ENCODE measurements at places on chromosomes 16 and 17.

DNA sequence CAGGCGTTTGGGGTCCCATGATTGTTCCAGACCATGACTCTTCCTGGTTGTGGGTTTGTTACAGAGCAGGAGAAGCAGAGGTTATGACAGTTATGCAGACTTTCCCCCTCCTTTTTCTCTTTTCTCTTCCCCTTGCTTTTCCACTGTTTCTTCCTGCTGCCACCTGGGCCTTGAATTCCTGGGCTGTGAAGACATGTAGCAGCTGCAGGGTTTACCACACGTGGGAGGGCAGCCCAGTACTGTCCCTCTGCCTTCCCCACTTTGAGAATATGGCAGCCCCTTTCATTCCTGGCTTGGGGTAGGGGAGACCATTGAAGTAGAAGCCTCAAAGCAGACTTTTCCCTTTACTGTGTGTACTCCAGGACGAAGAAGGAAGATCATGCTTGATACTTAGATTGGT lies 7.9 kb upstream of the TACO1 start:
- DNase-seq = no peak

- no peak for DNase-seq
Measured at GRCh38 chr17:2406903-2407790, 6.3 kb upstream of the MNT start.

GRCh38 chr17:78179372-78179771 lies 7.5 kb downstream of the TK1 start:
- no peak for DNase-seq

- DNase-seq = no peak
Measured at GRCh38 chr17:62626719-62627218, 701 bp upstream of the MRC2 start.

DNA sequence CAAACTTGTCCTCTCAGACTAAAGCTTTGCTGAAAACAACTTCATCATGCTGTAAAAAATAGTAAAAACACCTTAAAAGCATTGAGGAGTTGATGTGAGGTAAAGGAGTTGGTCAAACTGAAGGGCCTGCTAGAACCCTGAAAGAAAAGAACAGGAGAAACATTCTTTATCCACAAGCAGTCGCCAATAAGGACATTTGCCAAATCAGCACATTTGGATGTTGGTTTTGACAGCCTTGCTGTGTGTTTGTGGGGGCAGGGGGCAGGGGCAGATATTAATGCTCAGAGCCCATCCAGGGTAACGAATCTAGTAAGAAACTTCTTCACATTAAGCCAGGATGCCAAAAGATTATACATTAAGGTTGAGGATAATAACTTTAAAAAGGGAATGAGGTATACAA lies 399.9 kb upstream of the ZFHX3 start:
- DNase-seq = no peak

- DNase-seq = no peak
Measured at GRCh38 chr16:88649924-88650748, 717 bp downstream of the CYBA start.

DNA sequence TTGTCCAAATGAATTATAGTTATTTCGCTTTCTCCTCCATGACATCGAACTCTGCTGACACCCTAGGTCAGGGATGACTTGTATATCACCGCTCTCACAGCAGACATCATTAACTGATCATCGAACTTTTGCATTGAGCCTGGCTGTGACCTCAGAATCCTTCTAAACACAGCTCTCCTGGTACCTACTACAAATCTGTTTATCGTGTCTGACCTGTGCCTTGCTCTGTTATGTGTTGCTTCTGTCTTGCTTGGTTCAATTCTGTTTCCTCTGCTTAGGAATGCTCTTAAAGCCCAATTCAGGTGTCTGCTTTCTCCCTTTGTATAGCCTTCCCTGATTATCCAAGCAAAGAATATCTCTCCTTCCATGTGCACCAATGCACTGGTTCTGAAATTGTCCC lies 78.3 kb downstream of the CYLD start:
- DNase-seq = no peak

GRCh38 chr17:47875011-47875985 lies 20.7 kb upstream of the SP2 start:
- DNase-seq = no peak

DNA sequence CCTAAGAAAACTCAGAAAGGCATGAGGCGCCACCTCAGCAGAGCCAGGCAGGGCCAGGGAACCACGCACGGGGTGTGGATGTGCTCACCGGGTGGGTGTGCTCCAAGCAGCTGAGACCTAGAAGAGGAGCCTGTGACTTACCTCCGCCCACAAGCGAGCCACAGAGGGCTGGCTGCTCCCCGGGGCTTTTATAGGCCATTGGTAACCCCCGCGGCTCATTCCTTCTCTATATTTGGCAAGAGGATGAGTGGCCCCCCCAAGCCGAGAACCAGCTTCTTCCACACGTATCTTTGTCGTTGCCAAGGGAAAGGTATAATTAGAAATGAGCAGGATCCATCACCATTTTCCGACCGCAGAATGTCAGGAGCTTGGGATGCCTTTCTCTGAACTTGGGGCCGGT lies at the start of gene MYH3:
TSS of gene MYH3 (minus strand) at position 162 of the 400 bp plus-strand sequence. CDS start 2,245 bp downstream, outside the sequence.
- no peak for DNase-seq

GRCh38 chr17:73342541-73343167 lies 30.9 kb upstream of the CDC42EP4 start:
- no peak for DNase-seq

Data from stimulated activated CD4-positive, alpha-beta T cell treated with anti-CD3 and anti-CD28 coated beads, TNF-alpha, amount 100 ng/mL, for 48 hours (primary cell).